ENCODE measurements at places on chromosomes 1 and 21. TPM values are rescaled to one million over a fixed set of nuclear protein-coding genes. Genes with fewer than 3 reads are reported as not detected.

Gene TMCO4
- total RNA-seq = 12.7 TPM

Gene KRTAP19-5
- total RNA-seq = not detected

Gene SMPDL3B
- 0.28 TPM for total RNA-seq

Gene ID3
- total RNA-seq = 289 TPM

Data from regular cardiac myocyte (primary cell).